ENCODE measurements at places on chromosomes 3 and 15.

DNA sequence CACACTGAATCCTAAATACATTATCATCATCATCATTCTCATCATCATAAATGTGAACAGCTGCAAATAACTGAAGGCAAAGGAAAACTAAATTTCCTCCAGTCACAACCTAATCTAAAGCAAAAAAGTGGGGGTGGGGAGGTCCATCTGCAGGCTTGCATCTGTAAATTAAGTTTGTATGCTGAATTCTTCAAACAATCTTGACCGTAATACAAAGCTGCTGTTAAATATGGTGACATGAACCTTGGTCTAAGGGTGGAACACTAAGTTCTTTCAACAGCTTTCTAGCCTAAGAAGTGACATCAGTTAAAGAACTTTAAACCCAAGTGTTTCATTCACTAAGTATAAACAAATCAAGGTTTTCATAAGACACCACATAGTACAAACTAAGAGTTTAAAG, 4.3 kb downstream of the LRRFIP2 start:
- DNase-seq, result peak; percentile 43

- DNase-seq, result peak; percentile 20
Measured at GRCh38 chr3:62529230-62529629, 155.9 kb upstream of the FEZF2 start.

DNA sequence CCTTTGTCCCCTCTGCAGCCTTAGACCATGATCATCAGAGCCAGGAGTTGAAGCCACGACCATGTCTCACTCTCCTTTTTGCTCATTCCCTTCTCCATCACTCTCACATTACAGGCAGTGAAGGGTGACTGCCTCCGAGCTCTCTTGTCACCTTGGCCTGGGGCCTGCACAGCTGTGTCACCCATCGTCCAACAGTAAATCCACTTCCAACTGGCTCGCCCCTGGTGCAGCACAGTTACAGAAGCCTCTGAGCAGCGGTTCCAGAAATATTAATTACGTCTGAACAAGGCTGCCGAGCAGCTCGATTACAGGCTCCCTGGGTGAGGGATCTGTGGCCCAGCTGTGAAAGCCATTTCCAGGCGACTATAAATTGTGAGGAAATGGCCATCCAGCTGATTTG, 528.2 kb downstream of the NR2F2 start:
- DNase-seq, result no peak

DNA sequence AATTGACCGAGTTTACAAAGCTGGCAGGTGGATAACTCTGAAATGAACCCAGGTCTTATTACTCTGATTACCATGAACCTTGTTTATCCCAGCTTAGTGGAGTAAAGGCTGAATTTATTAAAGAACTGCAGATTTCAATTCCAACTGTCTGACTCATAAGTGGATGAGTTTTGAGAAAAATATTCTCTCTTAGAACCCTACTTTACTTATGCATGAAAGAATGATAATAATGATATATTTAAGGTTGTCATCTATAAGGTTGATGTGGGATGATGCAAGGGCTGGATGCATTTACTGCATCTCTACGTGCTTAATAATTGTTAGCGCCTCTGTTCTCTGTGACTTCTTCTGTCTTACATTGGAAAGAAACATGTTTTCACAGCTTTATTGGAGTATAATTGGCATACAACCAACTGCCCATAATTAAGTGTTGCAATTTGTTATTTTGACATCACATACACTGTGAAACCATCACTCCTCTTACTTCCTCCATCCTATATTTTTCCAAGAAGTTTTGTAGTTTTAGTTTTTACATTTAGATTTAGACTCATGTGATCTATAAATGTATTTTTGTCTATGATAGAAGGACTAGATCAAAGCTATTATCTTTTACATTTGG, 771.2 kb upstream of the ARRDC4 start:
- DNase-seq, result no peak

GRCh38 chr3:4972652-4973643, 6.3 kb upstream of the BHLHE40 start:
- no peak for DNase-seq

DNA sequence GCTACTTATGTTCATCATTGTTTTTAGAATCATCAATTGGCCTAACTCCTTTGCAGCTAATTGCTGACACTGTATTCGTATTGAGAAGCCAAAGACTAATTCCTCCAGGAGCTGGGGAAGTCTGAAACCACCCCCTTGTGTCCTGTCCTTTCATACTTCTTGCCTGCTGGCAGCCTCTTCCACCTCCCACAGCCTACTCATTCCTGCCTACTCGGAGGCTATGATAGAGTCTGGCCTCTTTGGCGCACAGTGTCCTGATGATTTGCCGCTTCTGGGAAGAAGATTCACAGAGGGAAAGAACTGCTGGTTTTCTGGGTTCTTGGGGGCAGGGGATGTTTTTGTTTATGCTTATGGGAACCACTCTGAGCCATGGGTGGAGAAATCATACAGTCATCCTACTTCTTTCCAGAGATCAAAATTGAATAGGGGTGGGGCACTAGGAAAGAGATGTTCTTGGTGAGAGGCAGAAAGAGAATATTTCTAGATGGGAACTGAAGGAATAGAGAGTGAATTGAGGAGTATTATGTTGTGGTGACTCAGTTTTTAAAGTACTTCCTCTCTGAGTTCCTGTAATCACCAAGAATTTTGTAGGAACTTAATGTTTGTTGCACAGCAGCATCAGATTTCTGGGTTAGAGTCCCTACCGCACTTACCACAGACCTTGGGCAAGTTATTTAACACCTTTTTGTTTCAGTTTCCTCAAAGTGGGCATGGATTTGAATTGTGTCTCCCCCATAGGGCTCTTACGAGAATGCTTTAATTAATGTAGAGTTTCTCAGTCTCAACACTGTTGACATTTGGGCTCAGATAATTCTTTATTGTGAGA, 22.1 kb upstream of the SCAANT1 start:
- DNase-seq, result no peak

GRCh38 chr15:90807786-90808086, 60.7 kb upstream of the FURIN start:
- no peak for DNase-seq

- DNase-seq, result no peak
Measured at GRCh38 chr15:29066838-29067237, 181.1 kb downstream of the APBA2 start.

GRCh38 chr3:38165722-38166387, 518 bp downstream of the OXSR1 start:
- DNase-seq, result peak; percentile 74

GRCh38 chr3:182212479-182213076, 500.9 kb downstream of the SOX2 start:
- DNase-seq, result no peak

DNA sequence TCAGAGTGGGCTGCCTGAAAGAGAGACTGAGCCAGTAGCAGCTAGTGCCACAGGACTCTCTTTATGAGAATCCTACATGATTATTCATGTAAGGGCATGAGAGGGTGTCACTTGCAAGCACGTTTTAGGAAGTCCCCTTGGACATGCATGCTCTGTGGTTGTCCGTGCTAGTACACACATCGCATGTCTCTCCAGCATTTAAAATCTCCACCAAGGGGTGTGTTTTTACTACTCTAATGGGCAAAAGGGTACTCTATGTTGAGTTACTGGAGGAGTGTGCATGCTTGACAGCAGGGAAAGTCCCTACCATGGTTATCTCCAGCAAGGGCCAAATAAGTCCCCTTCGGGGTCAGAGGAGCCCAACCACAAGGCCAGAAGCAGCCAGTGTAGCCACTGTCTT, 70.7 kb downstream of the DCLK3 start:
- DNase-seq, result no peak

- peak; percentile 15 for DNase-seq
Measured at GRCh38 chr3:107710851-107711250, 188.1 kb downstream of the BBX start.

GRCh38 chr15:67227431-67227830, 27.0 kb downstream of the AAGAB start:
- no peak for DNase-seq

GRCh38 chr3:168081856-168082255, 13.9 kb downstream of the GOLIM4 start:
- DNase-seq, result no peak

DNA sequence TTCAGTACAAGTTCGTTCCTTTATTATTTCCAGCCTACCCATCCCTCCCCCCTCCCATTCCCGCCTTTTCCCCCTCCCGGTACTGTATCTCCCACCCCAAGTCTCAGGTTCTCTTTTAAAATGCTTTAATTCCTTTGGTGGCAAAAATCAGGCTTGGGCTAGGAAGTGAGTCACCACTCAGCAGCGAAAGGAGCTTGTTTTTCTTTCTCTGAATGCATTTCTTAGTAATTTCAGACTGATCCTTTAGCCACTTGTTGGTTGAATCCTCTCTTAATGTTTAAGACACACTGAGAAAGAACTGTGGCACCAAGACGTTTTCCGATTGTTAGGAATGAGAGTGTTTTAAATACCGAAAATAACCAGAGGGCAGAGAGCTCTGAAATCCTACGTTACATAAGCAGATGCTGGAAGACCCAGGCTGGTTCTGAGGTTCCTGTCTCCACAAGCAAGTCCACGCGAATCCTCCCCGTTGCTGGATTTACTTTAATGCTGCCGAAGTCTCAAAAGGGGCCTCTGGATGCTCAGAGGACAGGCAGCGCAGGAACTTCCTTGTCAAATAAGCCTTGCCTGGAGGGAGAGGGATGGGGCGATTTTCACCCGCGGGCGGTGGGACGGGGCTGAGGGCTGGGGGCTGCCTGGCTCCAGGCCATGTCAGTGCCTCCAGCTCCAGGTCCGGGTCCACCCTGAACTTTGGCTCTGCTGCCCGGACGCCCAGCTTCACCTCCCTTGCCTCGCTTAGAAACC, 854 bp upstream of the COL8A1 start:
- peak; percentile 77 for DNase-seq

DNA sequence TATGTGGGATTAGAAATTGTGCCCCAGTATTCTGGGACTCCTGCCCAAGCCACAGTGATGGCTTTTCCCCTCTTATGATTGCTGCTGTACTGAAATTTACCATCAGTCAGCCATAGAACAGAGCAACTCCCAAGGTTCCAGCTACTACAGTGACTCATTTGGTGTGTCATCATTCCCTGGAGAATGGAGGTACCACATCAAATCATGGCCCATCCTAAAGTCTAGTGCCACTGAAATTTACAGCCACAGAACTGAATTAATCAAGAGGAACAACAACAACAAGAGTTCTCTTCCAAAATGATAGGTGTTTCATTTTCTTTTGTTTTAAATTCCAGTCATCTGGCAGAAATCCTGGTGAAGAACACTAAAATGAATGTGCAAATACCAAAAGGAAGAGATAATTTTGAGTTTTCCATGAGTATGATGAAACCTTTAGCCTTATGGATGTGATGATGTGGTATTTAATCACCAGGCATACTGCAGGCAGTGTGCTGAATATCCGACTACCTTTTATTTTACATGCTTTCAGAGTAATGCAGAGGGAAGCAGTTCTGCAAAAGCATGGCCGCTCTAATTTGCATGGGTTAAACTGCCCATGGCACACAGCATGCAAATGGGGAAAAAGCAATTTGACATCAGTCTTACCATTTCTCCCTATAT, 75.6 kb upstream of the SLC2A2 start:
- DNase-seq, result peak; percentile 46

GRCh38 chr3:158859362-158859761, 57.5 kb downstream of the MFSD1 start:
- no peak for DNase-seq

DNA sequence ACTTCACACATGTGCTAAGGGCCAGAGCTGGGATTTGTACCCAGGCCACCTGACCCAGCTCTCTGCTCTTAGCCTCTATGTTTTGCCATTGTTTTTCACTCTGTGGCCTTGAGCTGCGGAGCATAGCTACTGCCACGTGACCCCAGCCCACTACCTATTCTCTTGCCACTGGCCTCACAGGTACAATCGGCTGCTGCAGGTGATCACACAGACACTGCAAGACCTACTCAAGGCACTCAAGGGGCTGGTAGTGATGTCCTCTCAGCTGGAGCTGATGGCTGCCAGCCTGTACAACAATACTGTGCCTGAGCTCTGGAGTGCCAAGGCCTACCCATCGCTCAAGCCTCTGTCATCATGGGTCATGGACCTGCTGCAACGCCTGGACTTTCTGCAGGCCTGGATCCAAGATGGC, 46.2 kb downstream of the SEMA3G start:
- no peak for DNase-seq

DNA sequence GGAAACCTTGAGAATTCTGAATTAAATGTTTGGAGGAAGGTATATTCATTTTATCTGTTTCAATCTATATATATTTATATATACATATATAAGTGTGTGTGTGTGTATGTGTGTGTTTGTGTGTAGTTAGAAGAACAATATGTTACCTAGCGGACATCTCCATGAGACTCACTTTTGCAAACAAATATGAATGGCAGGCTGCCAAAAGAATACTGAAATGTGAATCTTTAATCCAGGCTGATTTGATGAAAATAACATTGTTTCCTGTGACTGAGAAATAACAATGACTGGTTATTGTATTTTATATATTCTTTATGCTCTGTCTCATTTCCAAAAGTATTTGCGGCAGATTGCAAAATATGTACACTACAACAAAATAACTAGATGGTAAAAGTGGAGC, 255.5 kb upstream of the TGFBR2 start:
- no peak for DNase-seq

DNA sequence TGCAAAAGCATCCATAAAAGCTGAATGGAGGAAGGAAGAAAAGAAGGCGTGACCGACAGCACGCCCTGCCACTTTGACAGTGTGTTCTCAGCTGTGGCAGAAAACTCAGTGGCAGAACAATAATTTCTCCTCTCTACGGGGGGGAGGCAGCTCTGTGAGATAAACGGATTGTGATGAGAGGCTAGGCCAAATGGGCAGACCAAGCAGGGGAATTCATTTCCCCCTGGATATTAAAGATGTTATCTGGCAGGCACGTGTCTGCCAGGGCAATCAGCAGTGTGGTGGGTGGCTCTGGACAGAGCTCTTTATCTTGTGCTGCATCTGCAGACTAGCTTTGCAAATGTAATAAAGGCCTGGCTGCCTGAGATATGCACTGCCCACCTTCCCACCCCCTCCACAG, 1.9 kb upstream of the RMDN3 start:
- DNase-seq, result no peak

DNA sequence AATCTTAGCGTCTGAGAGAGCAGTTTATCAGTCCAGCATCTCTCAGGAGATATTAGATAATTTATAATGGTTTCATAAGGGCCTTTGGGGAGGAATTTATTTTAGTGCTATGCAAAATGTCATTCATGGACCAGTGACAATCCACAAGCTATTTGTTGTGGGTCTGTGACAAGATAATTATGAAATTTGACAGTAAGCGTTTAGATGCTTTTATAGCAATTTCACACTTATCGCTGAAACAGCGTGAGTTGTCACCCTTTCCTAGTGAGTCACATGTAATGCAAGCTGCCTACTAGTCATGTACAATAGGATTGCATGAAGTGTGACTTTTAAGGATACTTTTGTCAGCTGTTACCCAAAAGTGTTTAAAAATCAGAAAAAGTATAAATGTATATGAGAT, 315.6 kb upstream of the THBS1 start:
- no peak for DNase-seq

DNA sequence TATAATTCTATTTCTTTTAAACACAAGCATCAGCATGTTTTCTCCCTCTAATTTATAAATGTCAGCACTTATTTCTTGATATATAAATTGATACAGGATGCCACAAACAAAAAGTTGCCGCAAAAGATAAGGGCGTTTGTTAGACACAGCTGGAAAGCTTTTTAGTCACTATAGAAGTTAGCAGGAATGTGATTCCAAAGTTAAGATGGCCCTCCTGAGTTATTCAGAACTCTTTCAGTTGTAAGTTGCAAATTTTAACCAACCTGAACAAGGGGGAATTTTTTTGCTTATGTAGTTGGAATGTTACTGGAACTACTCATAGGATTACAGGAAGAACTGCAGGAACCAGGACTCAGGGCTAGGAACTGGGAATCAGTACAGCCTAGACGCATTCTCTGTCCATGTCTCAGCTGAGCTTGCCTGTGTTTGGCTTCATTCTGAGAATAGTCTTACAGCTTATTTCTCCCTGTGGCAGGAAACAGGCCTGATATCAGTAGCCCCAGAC, 166.3 kb downstream of the VGLL4 start:
- peak; percentile 69 for DNase-seq

All from adipocyte (in vitro differentiated cells).